ENCODE measurements at places on chromosomes 6 and 20.

DNA sequence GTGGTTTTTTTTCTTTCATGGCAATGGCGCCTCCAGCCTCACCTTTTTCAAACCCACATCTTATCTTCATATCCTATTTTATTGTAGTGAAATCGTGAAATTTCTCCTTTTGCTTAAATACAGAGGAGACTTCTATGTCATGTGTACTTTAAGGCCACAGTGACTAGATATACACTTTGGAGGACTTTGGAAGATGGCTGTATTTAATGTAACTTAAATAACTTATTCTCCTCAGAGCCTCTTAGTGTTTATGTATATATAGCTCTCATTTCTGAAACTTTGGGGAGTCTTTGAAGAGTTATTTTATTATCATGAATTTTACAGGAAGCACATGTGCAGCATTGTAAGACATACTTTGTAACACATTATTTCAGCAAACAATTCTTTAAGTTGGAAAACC is 968 bp downstream of the LAMA2 start:
- no peak for DNase-seq

DNA sequence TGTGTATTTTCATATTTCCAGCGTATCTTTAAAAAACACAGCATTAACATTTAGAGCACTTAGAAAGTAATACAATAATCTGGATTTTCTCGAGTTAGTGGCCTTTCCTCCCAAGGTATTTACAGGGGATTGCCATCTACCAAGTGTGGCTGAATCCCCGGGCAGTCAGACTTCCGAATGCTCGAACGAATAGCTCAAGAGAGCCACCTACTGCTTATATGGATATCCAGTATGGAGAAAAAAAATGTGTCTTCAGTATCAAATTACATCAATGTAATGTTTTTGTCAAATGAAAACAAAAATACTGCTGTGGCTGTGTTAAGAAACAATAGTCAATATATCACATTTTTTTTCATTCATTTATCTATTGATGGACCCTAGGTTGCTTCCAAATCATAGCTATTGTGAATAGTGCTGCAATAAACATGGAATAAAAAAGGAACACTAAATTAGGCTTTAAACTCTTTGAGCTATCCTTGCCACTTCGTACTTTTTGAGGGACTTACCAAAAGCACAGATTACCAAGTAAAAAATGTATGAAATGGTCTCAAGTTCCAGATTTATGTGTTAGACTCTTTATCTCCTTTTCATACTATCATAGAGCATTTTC is 654.5 kb upstream of the PTCHD4 start:
- no peak for DNase-seq

DNA sequence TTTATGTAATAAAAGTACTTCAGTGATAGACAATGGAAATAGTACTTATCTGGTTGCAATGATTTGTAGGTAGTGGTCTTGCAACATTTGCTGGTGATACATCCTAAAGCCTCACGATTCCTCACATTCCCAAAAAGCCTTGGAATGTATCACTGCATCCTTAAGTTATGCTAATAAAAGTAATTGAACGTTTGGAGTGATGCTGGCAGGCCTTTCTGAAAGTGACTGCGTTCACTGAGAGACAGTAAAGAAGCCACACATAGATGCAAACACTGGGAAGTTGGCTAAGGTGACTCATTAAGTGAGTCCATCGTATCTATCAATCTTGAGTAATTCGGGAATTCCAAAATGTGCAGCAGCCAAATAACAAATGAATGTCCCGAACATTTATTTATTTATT is 444.1 kb upstream of the SOX4 start:
- no peak for DNase-seq

DNA sequence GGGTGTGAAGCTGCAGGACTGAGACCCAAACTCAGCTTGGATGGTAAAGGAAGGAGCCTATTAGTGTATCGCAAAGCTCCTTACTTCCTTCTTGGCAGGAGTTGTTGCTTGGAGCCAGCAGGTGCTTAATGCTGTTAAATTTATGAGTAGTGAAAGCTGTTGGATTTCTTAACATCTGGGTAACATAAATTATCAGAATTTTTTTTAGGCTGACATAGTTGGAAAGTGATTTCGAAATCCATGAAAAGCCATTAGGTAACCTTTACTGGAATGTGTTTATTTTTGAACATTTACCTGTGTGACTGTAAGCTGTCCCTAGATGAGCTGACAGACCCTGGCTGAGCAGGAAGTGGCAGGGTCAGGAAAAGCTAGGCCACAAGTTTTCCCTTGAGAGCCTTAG is 470.4 kb upstream of the SLC35B3 start:
- no peak for DNase-seq

DNA sequence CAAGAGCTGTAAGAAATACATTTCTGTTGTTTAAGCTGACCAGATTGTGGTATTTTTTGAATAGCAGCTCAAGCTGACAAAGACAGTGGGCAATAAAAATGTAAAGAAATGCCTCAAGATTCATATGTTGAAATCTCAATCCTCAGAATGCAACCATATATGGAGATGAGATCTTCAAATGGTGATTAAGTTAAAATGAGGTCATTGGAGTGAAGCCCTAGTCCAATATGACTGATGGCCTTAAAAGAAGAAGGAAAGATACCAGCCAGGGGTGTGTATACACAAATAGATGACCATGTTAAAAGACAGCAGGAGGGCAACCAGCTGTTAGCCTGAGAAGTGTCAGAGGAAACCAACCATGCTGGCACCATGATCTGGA is 7.1 kb upstream of the DDO start:
- DNase-seq, result no peak

DNA sequence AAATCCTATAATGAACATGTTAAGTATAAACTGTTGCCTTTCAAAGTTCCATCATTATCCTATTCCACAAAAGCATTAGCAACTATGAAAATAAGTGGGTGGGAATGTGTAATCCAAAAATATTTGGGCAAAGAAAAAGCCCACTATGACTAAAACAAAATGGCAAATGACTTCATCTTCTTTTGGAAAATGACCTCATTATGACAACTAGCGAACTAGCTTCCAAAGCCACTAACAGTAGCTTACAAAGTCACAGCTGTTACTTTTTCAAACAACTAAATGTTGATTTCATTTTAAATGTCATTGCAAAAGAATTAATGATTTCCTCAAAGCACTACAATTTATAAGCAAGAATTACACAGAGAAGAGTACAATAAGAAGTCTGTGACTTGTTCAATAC is 49.8 kb upstream of the RUNX2 start:
- DNase-seq, result no peak

- DNase-seq, result no peak
Observed at GRCh38 chr20:37383229-37383989, 37.5 kb downstream of the SRC start.

All from activated CD8-positive, alpha-beta memory T cell treated with anti-CD3 and anti-CD28 coated beads, Interleukin-2, amount 50 U/mL, for 48 hours (primary cell).